Hair follicular keratinocyte (primary cell): ENCODE measurements at places on chromosomes 12 and 14. TPM values are rescaled to one million over a fixed set of nuclear protein-coding genes. Genes with fewer than 3 reads are reported as not detected.

The CFAP54 gene
- total RNA-seq = 0.08 and 0.57 TPM in 2 replicates

The ABHD12B gene
- total RNA-seq = not detected in 2 replicates

The OR6C2 gene
- total RNA-seq = not detected in 2 replicates

The LBHD2 gene
- not detected in 2 replicates for total RNA-seq

The SNAPC1 gene
- 8.2 and 8.4 TPM in 2 replicates for total RNA-seq

The KRT7 gene
- total RNA-seq = 131 and 353 TPM in 2 replicates
